ENCODE measurements at places on chromosomes 12 and 14.

GRCh38 chr12:46147144-46147543 is 121.7 kb downstream of the SLC38A1 start:
- no peak for DNase-seq

- DNase-seq = no peak
Observed at GRCh38 chr12:124852911-124853427, 10.7 kb downstream of the SCARB1 start.

DNA sequence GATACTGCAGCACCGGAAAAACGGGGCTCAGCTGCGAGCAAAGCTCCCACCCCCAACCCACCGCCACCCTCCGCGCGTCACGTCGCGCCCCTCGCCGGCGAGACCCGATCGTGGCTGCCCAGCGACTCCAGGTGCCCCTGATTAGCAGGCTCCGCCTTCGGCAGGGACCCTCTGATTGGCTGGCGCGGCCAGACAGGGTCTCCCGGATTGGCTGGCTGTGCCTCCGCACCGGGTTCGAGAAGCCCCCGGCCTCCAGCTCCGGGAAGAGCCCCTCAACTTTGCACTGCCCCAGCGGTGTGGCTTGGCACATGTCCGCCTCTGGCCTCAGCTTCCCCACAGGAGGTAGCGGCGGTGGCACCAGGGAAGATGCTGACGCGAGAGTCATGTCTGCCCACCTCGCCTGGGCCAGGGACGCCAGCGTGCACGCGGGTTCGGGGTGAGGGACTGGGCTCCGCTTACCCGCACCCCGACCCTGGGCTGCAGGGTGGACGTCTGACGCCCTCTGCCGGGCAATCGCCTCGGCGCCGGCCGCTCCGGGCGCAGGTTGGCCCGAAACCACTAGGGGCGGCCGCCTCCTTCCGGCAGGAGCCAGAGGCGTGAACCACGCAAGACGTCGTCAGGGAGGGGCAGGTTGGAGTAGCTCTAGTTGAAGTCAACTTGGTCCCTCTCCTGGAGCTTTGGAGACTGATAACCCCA is 498 bp upstream of the RHOF start:
- DNase-seq = peak; percentile 92

DNA sequence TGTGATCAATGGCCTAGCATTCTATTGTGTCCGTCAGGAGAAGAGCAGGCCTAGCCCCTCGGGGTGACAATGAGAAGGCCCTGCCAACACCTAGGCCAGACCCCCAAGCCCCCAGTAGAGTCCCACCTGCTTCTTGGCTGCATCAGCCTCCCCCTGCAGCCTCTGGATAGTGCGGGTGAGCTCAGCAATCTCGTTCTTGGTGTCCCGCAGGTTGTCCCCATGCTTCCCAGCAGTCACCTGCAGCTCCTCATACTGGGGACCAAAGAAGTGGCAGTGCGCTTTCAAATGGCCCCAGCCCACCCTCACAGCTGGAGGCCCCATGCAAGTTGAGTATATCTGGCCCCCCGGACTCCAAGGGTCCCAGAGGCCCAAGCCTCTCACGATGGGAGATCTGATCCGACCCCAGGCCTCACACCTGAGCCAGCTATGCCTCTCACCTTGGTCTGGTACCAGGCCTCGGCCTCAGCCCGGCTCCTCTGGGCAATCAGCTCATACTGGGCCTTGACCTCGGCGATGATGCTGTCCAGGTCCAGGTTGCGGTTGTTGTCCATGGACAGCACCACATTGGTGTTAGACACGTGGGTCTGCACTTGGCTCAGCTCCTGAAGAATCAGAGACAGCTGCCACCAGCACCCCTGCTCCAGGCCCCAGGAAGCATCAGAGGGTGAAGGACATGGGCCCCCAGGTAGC is 10.0 kb upstream of the KRT4 start:
- DNase-seq = no peak

DNA sequence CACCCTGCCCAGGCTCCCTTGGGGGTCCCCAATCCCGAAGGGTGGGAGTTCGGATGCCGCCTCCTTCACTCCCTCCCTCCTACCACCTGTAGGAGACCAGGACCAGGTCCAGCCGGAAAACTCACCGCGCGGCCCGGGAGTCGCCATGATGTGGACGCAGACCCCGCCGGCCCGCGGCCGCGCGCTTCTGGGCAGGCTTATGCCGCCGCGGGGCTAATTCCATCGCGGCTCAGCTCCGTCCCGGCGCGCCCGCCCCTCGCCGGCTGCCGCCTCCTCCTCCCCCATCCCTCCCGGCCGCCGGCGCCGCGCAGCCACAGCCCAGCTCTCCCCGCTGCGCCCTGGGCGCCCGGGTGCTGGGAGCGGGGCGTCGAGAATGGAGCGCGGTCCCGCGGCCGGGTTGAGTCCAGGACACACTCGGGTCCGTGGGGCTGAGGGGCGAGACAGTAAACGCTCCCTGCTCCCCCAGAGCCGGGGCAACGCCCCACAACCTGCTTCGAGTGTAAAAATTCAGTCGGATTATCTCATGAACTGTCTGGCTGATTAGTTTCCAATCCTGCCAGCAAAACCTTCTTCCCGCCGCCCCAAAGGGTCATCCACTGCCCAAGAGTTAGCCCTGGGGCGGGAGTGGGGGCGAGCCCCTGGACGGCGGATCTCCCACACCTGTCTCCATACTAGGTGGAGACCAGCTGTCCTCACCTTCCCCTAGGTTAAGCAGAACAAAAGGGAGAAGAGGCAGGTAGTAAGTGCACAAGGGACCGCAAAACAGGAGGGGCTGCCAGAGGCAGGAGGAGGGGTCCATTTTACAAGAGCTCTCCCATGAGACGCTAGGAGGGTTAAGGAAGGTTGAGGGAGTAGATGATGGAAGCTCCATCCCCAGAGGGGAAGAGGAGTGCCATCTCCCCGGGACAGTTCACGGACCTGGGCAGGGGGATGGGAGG is at the start of gene ANO2:
Gene ANO2, minus strand, starts transcription at position 189 of the 938 bp plus-strand sequence. Its CDS starts 42 bp downstream, at position 147.
- DNase-seq = peak; percentile 45

DNA sequence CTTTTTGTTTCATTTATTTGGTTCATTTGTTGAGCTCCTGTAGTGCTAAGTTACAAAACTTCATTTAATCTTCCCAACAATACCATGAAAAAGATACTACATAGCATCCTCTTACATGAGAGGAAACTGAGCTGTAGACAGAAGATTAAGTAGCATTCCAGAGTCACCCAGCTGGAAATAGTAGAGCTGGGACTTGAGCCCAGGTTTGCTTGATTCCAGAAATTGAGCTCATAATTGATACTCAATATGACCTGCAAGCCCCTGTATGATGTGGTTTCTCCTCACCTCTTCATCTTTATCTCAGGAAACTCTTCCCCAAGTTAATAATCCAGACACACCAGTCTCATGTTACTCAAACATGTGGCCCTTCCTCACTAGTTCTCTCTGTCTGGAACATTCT is 87.0 kb upstream of the DAAM1 start:
- DNase-seq = no peak

DNA sequence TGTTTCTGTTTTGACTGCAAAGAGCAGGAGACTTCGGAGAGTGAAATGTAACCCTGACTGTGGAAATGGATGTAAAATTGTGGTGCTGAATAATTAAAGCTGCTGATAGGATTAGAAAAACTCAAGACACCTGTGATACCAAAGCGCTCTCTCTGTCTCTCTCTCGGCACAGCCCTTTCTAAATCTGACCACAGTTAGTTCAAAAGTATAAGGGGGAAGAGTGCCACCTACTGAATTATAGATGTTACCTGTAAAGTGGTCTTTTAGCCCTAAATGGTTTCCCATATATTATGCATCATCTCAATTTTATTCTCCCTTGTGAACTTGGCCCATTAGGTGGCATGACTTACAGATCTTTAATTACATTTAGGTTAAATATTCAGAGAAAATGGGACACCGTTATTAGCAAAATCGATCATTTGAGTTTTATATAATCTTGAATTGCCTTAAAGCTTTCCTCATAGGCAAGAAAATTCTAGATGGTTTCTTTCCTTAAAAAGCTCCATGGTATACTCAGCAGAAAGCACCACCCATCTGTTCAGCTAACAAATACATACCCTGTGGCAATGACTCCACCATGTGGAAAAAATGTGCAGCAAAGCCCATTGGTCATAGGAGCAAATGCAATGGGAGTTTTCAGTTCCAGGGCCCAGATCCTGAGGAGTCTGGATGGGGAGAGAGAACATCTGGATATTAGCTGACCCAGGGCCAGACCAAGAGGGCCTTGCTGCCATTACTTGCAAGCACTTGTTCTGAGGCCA is 18.1 kb downstream of the RFC5 start:
- peak; percentile 80 for DNase-seq

DNA sequence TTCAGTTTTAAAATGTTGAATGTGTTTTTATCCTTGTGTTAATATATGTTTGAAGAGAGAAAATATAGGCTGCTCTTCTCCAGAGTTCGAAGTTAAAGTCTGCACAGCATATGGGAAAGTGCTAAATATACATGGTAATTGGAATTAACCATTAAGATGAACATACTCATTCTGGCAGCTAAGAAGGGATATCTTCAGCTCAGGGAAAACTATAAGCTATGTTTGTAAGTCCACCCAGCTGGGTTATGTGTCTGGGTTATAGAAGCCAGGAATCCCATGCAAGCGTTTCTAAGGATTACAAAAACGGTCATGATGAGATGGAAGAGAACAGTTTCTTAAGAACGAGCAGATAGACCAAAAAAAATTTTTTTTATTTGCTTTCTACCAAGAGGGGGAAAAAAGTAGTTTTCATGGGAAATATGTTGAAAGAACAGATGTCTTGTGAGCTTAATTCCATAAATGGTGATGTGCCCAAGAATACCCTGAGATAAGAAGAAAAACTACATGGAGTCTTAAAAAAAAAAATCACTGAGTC is 198.9 kb downstream of the FBXL14 start:
- DNase-seq = no peak

DNA sequence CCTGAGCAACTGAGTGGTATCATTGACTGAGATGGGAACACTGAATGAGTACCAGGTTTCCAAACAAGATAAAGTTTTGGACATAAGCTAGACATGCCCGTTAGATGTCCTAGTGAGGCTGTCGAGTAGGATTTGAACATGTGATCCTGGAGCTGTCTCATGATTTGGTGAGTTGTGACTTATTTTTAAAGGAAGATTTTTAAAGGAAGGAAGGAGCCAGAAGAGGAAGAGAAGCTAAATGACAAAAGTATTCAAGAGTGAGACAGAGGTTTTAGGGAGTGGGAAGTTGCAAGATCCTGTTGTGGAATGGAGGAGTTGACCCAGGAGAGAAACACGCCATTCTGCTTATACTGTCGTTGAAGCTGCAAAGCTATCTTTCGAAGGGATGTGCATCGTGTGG is 82.1 kb downstream of the SAMD4A start:
- DNase-seq = no peak

DNA sequence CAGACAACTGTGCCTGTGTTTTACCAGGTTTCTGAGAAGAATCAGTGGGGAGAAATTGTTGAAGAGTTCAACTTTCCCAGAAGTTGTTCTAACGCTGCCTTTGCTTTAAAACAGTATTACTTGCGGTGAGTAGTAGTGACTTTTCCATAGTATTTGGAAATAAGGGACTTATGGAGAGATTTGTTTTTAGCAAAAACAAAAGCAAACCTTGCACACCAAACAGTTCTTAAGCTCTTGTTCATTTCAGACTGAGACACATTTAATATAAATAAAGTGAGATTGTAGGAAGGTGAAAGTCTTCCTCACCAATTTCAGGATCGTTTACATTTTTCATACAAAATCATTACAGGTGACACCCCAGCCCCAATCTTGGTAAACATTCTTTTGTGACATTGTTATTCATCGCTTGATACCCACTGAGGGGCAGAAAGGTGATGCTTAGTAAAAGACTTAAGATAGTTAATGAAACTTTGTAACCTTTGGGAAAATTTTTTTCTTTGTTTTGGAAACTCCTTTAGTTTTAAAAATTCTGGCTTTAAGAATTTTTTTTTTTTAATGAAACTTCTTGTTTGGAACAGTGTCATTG is 1.8 kb downstream of the ARID2 start:
- peak; percentile 3 for DNase-seq

- DNase-seq = no peak
Observed at GRCh38 chr12:64057706-64058105, 164.4 kb downstream of the KICS2 start.

DNA sequence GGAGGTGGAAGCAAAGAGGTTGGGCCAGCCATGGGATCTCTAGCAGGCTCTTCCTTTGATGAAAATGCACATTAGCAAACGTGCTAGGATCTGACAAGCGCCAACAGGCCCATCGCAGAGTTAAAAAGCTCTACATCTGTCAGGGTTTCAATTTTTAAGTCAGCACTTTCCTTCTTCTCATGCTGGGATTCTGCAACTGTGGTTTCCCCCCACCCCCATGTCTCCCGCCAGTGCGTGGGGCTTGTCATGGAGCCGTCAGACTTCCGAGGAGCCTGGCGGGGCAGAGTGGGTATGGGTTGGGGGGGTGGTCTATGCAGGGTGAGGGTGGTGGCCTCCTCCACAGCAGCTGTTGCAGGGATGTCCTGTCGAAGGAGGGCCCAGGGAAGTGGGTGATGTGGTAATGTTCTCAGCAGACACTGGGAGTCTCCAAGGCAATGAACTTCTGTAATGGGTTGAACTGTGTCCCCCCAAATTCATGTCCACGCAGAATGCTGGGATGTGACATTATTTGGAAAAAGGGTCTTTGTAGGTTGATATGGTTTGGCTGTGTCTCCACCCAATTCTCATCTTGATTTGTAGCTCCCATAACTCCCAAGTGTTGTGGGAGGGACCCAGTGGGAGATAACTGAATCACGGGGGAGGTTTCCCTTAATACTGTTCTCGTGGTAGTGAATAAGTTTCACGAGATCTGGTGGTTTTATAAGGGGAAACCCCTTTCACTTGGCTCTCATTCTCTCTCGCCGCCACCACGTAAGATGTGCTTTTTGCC is 115.2 kb upstream of the MAP1LC3B2 start:
- no peak for DNase-seq

DNA sequence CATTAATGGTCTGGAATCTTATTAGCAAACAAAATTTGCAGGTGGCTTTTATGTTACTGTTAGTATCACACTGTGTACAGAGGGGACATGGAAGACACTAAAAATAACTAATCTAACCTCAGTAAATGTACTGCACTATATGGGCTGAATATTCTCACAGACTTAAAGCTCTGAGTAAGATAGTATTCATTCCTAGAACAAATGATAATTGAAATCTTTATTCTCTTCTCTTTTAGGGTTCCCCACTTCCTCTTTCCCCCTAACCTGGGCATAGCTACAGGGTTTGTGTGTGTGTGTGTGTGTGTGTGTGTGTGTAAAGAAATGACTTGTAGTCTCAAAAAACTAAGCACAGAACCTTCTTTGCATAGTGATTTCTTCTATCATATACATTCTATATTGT is 21.4 kb upstream of the HECTD1 start:
- no peak for DNase-seq

- DNase-seq = no peak
Observed at GRCh38 chr12:20508962-20509361, 140.6 kb downstream of the PDE3A start.

DNA sequence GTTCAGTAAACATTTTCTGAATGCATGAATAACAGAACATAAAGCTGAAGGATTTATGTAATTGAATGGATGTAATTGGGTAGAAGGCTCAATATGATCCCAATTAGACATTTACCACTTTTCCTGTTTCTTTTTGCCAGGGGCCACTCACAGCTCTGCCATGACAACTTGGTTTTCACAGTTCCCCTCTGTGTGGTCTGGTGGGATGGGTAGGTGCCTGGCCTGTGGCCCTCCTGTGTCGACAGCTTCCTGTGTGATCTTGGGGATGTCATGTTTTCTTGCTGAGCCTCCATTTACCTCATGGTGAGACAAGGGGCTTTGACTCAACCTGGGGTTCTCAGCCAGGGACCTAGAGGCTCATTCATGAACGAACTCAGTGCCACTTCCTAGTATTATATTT is 12.6 kb upstream of the SERPINA10 start:
- DNase-seq = no peak
